Left ventricle myocardium superior (tissue), 1 donor: ENCODE measurements at places on chromosomes 3 and 15.

DNA sequence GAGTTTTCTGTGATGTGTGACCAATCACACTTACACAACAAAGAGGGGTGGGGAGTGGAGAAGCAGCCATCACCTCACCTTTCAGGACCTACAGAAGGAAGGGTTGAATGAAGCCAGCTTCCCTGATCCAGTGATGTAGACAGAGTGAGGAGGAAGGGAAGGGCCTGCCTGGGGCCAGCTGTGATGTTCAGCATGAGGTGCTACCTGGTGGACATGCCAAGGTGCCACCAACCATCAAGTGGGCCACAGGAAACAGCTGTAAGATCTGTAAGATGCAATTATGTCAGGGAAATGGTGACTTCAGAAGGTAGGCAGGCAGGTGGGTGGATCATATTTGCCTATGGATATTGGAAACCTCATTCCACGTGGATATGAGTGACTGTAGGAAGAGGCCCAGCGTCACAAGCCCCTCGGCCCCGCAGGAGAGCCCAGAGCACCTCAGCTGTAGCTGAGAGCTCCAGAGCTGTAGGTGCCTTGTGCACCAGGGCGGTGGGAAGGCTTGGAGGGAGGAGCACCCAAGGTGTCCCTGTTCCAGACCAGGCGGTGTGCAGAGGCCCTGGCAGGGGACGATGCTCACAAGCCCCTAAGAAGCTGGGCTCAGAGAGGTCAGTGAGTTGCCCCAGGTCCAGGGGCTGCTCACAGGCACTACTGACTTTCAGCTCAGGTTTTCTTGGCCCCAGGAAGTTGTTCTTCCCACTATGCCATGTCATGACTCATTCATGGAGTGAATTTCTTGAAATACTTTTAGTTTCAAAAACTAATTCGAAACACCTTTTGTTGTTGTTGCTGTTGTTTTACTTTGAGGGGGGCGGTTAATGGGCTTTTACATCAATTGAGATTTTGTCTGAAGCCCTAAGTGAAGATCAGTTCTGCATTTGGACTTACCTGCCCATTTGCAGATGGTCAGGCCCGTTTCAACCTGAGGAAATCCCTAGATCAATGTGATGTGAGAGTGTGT lies 94.2 kb upstream of the ALDH1A3 start:
- no peak for DNase-seq

GRCh38 chr3:4426782-4427344 lies 40.2 kb downstream of the SUMF1 start:
- no peak for DNase-seq

- DNase-seq = no peak
Measured at GRCh38 chr3:130601442-130601971, 84.5 kb downstream of the COL6A6 start.

DNA sequence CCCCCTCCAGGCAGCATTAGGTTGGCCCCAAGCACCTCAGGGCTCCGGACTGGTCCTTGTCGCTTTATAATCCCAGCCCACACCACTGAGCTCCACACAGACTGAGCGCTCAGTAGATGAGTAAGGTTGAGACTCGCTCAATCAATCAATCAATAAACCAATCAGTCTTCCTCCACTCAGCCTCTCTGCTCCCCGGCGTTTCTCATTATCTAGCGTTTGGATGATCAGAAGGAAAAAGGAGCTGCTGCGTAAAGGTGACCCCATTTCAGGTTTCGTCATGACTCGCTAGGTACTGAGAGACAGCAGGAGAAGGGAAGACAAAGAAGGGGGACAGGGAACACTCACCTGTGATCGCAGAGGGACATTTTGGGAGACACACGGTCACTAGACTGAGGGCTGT lies 41.2 kb downstream of the ZNF710 start:
- DNase-seq = no peak

DNA sequence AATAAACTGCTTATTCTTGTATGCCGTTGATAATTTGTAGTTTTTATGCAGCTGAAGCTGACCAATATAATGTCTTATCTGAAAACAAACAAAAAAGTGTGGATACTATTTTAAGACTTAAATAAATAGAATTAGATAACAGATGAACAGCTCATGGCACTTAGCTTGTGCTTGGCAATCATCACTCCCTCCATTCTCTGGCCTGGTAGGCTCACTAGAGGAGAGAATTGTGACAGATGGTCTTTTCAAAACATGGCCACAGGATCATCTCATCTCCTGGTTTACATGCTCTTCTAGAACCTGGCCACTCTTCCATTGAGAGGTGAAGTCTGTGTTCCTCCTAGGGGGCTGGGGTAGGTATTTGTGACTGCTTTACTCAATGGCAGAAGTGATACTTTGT lies 58.4 kb upstream of the RBP1 start:
- DNase-seq = no peak

GRCh38 chr3:18216996-18217395 lies 208.1 kb downstream of the SATB1 start:
- no peak for DNase-seq

- DNase-seq = no peak
Measured at GRCh38 chr15:70514251-70514650, 249.1 kb downstream of the UACA start.

- no peak for DNase-seq
Measured at GRCh38 chr15:31254431-31255175, 72.0 kb upstream of the KLF13 start.

- peak; percentile 77 for DNase-seq
Measured at GRCh38 chr3:51955893-51956770, 951 bp downstream of the GPR62 start.

GRCh38 chr15:34993412-34993811 lies 5.3 kb upstream of the ZNF770 start:
- DNase-seq = no peak

DNA sequence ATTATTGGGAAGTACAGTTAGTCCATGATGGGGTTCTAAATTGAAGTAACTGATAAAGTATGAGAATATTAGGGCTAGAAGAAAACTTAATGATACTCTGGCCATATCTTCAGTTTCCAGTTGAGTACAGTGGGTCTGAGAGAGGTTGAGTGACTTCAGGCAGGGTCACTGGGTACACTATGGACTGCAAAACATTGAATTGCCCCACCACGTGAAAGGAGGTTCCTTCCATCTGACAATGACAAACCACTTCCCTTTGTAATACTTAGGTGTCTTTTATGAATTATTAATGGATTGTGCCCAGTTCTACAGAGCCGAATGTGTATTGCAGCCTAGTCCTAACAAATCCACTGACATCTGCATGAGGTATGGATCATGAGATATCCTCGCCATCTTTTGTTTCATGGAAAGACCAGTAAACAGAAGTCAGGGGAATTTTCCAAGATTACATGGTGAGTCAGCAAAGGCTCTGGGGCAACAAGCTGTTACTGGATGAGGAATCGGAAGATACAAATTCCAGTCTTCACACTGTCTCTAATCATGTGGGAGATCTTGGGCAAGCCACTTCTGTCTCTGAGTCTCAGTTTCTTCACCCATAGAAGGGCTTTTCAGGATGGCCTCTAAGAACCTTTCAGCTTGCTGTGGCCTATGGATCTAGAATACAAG lies 66.5 kb upstream of the BCL6 start:
- no peak for DNase-seq

DNA sequence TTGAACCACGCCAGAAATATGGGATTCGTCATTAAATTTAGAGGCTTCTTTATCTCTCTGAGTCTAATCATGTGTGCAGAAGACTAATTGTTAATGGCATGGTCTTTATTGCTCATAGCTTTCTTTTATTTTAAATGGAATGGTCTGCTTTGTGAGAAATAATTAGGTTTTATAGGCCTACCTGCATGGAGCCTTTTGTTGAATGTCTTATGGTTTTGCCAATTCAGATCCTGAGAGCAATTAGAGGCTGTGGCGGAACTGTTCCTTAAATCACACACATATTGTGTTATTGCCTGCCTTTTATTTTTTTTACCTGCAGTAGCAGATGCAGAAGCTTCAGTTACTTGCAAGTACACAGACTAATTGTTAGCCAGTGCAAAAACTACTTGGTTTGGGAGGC lies 306.2 kb downstream of the NLGN1 start:
- no peak for DNase-seq

- no peak for DNase-seq
Measured at GRCh38 chr3:46470831-46471230, 6.1 kb upstream of the LTF start.

- DNase-seq = no peak
Measured at GRCh38 chr15:57205996-57206395, 170.3 kb upstream of the CGNL1 start.

- DNase-seq = no peak
Measured at GRCh38 chr15:64599226-64599625, 138.8 kb downstream of the ZNF609 start.

DNA sequence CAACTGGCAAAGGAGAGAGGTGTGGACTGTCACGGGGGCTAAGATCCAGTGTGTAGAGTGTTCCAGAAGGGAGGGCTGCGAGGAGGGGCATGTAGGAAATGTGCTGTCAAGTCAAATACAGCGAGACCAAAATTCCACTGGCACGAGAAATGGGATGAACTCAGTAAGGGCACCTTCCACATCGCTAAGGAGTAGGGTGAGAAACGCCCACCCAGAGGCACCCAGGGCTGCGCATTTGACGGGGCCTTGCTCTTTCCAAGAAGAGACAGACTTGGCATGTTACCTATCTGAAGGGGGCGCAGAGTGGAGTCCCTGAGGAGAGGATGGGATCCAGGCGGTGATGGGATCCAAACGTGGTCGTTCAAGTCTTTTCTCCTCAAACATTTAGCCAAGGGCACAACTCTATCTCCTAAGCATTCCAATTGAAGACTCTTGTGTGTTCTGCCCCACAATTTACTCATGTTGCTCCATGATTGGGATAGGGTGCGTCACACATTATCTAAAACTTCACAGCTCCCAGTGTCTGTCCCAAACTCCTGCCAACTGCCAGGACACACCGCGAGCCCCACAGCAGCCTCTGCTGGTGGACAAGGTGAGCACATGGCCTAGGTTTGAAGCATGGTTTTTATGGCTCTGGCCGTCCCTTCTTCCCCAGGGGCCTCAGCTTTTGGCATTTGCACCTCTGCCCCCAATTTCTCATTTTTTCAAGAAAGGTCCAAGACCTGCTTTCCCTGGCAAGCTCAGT lies 7.6 kb downstream of the SELENOS start:
- DNase-seq = peak; percentile 66

GRCh38 chr3:190696777-190697501 lies 165.6 kb downstream of the GMNC start:
- DNase-seq = no peak

GRCh38 chr3:30344288-30344687 lies 262.1 kb upstream of the TGFBR2 start:
- DNase-seq = no peak

DNA sequence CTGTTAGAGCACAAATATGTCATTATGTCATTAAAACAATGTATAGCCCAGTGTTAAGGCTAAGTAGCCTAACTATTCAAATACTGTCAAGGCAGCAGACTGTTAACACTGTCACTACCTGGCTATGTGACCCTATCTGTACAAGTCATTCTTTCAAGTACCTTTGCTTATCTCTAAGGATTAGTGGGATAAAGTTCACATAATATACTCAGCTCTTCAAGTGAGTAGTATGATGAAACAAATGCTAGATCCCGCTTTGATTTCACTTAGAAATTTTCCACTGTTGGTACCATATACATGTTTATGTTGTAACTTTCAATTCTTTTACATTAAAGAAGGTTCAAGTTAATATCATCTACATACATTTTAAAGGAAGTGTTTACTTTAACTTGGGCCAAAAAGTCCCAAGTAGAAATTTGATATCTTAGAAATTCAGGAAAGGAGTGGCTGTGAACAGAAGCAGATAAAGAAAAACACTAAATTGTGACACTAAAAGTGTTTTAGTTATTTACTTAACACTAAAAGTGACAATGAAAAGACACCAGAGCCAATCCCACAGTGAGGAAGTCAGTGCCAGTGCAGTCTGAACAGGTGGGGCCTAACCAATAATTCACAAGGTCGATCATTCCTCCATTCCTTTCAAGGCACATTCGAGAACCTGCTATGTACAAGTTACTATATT lies 4.8 kb upstream of the RFX7 start:
- no peak for DNase-seq

- DNase-seq = no peak
Measured at GRCh38 chr15:52121896-52122295, 9.3 kb upstream of the BCL2L10 start.

GRCh38 chr15:61182946-61183345 lies 46.2 kb downstream of the RORA start:
- DNase-seq = no peak

- DNase-seq = no peak
Measured at GRCh38 chr15:91992945-91993344, 139.4 kb downstream of the SLCO3A1 start.
